Spleen (tissue), 13 donors: ENCODE measurements at places on chromosomes 11 and 22. TPM values are rescaled to one million over a fixed set of nuclear protein-coding genes. Genes with fewer than 3 reads are reported as not detected.

KRTAP5-2 gene
- total RNA-seq, result not detected

GDPD5 gene
- total RNA-seq, result 123 TPM

KIF18A gene
- 2.1 TPM for total RNA-seq

DTX4 gene
- total RNA-seq, result 14.4 TPM

TMEM25 gene
- 12.6 TPM for total RNA-seq

ABTB2 gene
- total RNA-seq, result 1.6 TPM

IFT27 gene
- total RNA-seq, result 33.2 TPM

GPHA2 gene
- total RNA-seq, result not detected

FOXRED1 gene
- total RNA-seq, result 48.1 TPM

TUBA8 gene
- total RNA-seq, result 2.6 TPM

RFPL2 gene
- 0.26 TPM for total RNA-seq

WT1 gene
- total RNA-seq, result 41.6 TPM

OR4A15 gene
- total RNA-seq, result not detected

CSF2RB gene
- total RNA-seq, result 61.7 TPM

TMPRSS6 gene
- not detected for total RNA-seq

DNA sequence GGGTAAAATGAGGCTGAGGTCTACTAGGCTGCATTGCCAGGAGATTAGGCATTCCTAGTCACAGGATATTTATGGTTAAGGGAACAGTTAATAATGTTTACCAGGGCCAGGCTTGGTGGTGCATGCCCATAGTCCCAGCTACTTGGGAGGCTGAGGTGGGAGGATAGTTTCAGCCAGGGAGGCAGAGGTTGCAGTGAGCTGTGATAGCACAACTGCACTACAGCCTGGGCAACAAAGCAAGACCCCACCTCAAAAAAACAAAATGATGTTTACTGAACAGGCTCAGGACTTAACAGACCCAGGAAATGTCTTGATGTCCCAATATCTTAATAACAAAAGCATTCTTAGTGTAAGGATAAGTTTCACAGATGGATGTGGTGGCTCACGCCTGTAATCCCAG is 2.8 kb upstream of the MRPL16 start:
- DNase-seq, result no peak

DNA sequence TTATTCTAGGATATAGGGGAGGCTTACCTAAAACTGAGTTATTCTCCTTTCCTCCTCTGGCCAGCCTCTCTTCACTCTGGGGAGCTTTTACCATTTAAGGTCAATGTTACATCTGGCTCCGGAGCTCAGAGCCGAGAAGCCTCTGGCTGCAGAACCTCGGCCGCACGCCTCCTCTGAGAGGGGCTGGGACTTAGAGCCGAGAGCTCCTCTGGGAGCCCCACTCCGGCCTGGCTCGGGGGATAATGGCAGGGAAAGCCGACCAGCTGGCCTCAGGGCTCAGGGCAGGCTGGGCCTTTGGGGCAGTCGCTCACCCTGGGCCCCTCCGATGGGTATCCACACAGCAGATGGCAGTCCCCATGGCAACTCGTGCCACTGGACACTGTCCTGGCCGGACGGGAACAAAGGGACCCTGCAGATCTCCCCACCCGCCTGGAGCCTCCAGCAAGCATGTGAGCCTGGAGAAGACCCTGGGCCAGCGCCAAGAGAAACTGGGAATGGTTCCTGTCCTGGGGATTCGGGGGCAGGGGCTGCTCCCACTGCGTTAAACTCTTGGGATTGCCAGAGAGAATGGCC is at the start of gene IRAG1:
IRAG1 (minus strand) TSS at position 247 of the 573 bp plus-strand sequence; CDS start at position 94, 153 bp downstream.
- DNase-seq, result no peak

GRCh38 chr11:10975287-10975721 is 117.5 kb upstream of the ZBED5 start:
- DNase-seq, result no peak

DNA sequence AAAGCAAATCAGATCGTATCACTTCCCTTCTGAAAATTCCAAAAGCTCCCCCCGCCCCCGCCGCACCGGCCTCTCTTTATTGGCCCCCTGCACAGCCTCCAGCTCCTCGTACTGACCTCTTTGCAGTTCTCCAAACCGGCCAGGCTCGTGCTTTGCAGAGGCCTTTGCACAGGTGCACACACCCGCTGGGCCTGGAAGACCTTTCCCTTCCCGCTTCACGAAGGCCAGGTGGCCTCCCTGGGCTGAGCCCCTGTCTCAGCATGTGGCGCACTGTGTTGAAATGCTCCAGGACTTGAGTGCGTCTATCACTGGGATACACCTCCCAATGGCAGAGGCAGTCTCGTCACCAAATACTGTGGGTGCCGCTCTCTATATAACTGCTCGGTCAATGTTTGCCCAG is 13.2 kb upstream of the ADA2 start:
- DNase-seq, result no peak

GRCh38 chr22:31748490-31748889 is 1.4 kb downstream of the PRR14L start:
- no peak for DNase-seq

- no peak for DNase-seq
These were observed 117.6 kb upstream of the ARHGAP20 start for GRCh38 chr11:110829873-110830272.

GRCh38 chr11:66068923-66069714 is 953 bp upstream of the PACS1 start:
- peak; percentile 85 for DNase-seq

- no peak for DNase-seq
These were observed 79.7 kb downstream of the C22orf31 start for GRCh38 chr22:28981818-28982499.

DNA sequence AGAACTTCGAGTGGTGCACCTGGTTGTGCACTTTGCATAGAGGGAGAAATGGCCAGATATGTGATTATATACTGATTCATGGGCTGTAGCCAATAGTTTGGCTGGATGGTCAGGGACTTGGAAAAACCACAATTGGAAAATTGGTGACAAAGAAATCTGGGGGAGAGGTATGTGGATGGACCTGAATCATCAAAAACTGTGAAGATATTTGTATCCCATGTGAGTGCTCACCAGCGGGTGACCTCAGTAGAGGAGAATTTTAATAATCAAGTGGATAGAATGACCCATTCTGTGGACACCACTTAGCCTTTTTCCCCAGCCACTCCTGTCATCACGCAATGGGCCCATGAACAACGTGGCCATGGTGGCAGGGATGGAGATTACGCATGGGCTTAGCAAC is 48.0 kb upstream of the NARS2 start:
- no peak for DNase-seq

DNA sequence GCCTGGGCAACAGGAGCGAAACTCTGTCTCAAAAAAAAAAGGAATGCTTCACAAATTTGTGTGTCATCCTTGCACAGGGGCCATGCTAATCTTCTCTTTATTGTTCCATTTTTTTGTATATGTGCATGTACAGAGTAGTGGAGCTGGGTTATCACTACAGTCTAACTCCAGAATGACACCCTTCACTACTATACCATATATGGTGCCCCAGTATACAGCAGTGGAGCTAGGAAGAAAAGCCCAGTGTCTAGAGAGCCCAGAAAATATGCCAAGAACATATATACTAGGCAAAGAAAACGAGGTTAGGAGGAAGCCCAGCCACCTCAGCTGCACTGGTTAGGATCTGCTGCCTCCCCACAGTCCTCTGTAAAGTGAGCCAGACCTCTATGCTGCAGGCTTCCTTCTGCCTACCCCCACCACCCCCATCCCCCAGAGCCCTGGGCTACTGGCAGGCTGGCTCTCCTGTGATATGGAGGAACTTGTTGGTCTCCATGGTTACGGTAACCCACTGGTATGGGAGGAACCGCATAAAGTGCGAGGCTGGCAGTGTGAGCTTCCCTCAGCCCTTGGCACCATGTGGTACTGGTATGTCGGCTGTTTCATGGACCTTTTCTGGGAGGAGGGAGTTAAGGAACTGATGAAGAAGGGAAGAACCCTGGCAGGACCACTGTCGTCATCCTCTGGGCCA is 34.3 kb downstream of the RCOR2 start:
- DNase-seq, result peak; percentile 81

DNA sequence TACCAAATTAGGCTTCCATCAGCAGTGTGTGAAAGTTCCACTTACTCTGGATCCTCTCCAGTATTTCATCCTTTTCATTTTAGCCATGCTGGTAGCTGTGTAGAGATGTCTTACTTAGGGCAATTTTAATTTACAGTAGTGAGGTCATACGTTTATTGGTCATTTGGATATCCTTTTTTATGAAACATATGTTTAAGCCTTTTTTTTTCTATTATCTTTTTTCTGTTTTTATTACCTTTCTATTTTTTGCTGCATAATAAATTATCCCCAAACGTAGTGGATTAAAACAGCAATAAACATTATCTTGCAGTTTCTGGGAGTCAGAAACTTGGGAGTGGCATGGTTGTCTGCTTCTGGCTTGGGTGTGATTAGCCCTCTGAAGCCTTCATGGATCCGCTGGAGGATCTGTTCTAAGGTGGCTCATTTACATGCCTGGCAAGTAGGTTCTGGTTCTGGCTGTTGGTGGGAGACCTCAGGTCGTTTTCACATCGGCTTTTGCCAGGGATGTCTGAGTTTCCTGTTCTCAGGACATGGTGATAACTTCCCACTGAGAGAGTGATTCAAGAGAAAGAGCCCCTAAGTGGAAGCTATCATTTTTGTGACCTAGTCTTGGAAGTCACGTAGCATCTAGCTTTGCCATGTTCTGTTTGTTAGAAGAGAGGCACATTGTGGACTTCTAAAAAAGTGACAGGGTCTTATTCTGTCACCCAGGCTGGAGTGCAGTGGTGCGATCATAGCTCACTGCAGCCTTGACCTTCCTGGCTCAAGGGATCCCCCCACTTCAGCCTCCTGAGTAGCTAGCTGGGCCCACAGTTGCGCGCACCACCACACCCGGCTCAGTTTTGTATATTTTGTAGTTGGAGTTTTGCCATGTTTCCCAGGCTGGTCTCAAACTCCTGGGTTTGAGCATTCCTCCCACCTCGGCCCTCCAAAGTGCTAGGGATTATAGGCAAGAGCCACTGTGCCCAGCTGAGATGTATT is 38.6 kb downstream of the PPP6R3 start:
- no peak for DNase-seq

- no peak for DNase-seq
These were observed 141.6 kb downstream of the TRPC6 start for GRCh38 chr11:101442171-101442570.

GRCh38 chr22:17260298-17260697 is 41.1 kb upstream of the ADA2 start:
- DNase-seq, result no peak

- no peak for DNase-seq
These were observed 117.0 kb downstream of the MPPED1 start for GRCh38 chr22:43528601-43529360.

GRCh38 chr11:118783724-118784495 is 7.1 kb downstream of the DDX6 start:
- no peak for DNase-seq
